ENCODE measurements at places on chromosomes 6 and 20.

- DNase-seq, result no peak
Observed at GRCh38 chr6:2434116-2434515, 188.7 kb upstream of the GMDS start.

DNA sequence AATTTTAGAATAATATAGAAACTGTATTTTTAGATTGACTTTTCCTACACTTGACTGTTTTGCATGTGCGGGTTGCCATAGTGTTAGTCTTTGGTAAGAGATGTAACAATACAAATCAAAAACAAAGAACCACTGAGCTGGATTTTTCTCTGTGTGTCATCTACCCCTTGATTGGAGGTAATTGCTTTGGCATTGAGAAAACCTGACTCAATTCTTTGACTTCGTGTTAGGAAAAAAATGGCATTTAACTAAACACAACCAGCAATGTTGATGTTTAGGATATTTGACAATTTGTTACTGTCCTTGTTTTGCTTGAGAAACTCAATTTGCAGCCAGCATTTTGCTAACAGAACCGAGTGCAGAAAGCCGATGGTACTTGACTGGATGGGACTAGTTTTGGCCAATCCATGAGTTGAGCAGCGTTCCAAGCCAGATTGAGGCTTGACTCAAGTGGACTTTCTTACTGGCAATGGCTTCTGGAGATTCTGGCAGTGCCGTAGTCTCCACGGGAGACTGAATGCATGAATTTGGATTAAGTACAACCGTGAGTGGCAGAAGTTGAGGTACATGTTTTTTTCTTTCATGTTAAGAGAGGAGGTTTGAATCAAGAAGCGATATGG, 17.1 kb downstream of the TPBG start:
- DNase-seq, result no peak

DNA sequence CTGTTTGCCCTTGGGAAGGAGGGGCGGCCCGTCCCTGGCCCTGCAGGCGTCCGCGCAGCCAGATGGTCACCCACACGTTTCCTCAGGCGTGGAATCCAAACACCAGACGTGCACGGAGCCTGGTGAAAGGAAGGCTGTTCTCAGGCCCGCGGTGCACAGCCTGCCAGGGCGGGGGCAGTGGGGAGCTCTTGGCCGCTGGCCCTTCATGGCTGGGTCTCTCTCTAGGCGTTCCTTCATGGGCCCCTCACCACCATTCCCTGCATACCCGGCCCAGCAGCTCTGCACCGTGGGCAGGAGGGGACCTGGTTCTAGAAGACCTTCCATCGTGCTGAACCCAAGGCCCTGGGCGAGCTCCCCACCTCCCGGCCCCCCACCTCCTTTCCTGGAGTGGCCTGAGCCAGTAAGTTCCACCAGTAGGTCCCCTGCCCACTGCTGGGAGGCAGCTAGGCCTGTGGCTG, 30.4 kb upstream of the SMOC2 start:
- no peak for DNase-seq

GRCh38 chr6:71236926-71237434, 51.6 kb upstream of the OGFRL1 start:
- no peak for DNase-seq

GRCh38 chr6:40999569-40999968, 39.5 kb downstream of the UNC5CL start:
- DNase-seq, result no peak

GRCh38 chr20:5933802-5934436, 16.4 kb downstream of the TRMT6 start:
- DNase-seq, result no peak

GRCh38 chr20:50737352-50737751, 6.0 kb downstream of the PARD6B start:
- DNase-seq, result no peak

DNA sequence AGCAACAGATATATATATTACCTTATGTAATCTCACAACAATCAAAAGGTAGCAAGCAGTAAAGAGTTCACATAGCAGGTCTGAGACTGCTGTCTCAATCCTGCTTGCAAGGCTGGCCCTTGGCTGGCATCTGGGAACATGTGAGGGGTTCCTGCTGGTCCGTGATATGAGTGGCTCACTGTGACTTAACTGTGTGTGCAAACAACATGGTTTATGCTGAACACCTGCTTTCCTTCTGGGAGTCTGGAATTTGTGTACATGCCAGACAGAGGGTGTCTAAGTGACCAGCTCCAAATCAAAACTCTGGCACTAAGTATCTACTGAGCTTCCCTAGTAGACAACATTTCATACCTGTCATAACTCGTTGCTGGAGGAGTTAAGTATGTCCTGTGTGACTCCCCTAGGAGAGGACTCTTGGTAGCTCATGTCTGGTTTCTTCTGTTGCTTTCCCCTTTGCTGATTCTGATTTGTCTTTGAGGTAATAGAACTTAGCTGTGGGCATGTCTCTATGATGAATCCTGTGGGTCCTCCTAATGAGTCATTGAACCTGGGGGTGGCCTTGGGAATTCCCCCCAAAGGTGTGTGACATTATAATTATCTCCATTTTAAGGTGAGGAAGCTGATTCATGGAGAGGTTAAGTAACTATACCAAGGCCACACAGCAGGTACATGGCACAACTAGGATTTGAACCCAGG, 131.6 kb upstream of the NEDD9 start:
- DNase-seq, result no peak

- DNase-seq, result no peak
Observed at GRCh38 chr6:36753671-36754405, 56.2 kb downstream of the RAB44 start.

GRCh38 chr6:128659878-128660622, 139.7 kb upstream of the PTPRK start:
- DNase-seq, result no peak

DNA sequence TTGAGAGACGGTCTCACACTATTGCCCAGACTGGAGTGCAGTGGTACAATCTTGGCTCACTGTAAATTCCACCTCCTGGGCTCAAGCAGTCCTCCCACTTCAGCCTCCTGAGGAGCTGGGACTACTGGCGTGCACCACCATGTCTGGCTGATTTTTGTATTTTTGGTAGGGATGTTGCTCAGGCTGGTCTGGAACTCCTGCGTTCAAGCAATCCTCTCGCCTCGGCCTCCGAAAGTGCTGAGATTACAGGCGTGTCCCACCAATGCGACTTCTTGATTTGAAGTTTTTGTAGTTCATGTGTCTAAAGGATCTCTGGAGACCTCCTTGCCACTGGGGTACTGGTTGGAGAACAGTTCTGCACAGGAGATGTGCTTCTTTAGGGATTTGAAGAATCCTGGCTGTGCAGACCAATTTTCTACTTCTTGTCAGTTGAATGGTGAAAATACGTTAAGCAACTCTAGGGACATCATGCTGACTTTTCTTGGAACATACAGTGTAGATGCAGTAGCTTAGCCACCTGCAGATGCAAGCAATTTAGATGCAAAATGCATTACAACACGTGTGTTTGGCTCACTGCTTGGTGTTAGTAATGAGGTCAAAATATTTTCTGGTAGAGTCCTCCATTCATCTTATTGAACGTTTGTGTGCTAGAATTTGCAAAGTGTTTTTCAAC, 28.2 kb downstream of the SYTL3 start:
- no peak for DNase-seq

DNA sequence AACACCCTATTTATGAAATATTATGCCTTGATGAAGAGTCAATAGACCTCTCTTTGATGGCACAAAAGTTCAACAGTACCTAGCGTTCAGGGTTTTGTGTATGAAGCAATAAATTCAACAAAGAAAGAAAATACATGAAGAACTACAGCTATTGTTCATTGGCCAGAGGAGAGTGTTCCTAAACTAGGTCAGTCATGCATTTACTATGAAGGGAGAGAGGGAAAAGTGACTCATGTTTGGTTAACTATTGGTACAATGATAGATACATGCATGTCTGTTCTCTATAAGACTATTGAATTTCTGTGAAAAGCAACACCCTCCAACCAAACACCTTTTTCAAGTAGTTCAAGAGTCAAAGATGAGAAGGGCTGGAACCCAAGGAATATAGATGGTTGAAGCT, 50.7 kb downstream of the CLIC5 start:
- DNase-seq, result no peak

DNA sequence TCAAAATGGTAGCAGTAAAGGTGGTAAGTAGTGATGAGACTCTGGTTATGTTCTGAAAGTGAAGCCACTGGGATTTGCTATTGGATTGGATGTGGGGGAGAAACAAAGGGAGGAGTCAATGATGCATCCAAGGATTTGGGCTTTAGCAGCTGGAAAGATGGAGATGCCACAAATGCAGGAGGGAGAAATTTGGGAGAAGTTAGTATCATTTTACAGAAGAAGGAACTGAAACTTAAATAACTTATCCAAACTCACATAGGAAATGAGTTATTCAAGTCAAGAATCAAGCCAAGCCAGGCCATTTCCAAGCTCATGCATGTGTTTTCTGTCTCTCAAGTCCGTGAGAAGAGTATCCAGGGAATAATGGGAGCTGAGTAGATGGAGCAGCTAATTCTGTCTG, 155.1 kb upstream of the TNFAIP3 start:
- no peak for DNase-seq

- no peak for DNase-seq
Observed at GRCh38 chr6:23587582-23587981, 538.4 kb upstream of the NRSN1 start.

DNA sequence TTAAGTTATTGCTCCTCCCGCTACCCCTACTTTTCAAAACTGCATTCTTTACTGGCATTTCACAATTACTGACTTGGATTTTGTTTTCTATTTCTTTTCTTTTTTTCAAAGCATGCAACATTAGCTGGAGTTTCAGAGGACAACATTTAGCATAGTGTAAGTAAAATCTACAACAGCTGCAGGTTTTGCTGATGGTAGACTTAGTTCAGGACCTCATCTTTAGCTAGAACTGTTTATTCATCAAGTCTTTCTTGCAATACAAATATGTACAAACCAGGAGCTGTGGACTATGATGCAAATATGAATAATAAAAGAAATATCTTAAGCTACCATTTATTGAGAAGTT, 728 bp upstream of the CEP162 start:
- no peak for DNase-seq

GRCh38 chr6:136719280-136720044, 72.8 kb downstream of the MAP3K5 start:
- no peak for DNase-seq
